Right lobe of liver (tissue), 6 donors: ENCODE measurements at places on chromosomes 2 and 18. TPM values are rescaled to one million over a fixed set of nuclear protein-coding genes. Genes with fewer than 3 reads are reported as not detected.

DOK6 gene
- total RNA-seq = 2.5 TPM

SLC4A3 gene
- total RNA-seq = not detected

ATP8B1 gene
- 16.6 TPM for total RNA-seq

DNA sequence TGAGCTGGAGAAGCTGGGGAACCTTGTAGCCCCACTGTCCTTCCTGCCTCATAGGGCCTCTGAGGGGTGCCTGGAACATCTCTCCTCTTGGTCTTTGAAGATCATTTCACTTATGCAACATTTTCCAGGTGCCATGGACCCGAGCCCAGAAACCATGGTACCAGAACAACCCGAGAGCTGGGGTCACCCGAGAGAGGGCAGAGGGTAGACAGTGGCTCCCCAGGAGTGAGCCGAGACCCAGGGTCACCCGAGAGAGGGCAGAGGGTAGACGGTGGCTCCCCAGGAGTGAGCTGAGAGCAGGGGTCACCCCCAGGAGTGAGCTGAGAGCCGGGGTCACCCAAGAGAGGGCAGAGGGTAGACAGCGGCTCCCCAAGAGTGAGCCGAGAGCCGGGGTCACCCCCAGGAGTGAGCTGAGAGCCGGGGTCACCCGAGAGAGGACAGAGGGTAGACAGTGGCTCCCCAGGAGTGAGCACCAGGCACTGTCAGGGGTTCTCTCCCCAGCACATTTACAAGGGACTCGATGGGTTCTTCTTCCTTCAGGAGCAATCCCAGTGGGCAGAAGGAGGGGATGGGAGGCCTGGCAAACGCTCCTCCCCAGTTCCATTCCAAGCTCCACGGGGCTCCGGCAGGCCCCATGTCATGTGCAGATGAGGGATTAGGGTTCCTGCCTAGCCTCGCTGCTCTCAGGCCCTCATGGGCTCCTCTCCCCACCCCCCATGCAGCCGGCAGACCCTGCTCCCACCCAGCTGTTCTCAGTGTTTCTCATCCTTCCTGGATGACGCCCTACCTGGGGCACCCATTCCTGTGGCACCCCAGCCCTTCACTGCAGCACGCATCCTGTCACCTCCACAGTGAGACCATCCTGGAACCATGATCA, 163.5 kb downstream of the RTP5 start:
- DNase-seq = peak; percentile 37

DNA sequence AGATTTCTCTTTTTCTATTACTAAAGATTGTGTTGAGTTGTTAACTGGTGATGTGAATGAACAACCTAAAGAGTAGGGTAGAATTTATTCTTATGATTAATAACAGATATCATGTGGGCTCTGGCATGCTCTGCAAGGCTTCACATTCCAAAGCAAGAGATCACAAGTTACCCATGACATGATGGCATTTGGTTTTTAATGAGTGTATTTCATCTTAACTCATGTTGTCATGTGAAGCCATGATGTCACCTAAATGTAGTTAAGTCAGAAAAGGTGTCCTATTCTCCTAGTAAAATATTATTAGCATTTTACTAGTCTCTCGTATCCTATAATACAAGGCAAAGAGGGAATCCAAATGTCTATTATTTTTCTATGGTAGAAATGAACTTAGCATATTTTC, 678.0 kb downstream of the ARHGAP15 start:
- no peak for DNase-seq

DNA sequence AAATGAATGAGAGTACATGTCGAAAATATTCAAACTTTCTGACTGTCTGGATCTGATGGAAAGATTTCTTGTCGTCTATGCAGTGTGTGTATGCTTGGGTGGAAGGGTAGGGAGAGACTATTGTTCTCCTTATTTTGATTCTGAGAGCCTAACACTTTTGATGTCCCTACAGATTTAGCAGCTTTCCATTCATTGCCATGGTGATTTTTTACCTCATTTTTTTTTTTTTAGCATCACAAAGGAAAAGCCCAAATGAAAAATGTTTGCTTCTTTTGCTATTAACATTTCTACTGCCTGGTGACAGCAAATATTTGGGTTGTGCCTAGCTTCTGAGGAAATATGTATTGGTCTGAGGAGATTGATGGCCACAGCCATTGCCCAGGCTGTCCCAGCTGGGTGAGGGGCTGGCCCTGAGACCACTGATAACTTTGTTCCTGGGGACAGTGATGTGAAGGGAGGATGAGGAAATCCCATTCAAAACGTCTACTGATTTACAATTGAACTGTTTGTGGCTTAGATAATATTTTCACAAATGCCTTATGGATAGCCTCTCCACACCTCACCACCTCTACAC, 558.6 kb downstream of the DCC start:
- DNase-seq = no peak

DNA sequence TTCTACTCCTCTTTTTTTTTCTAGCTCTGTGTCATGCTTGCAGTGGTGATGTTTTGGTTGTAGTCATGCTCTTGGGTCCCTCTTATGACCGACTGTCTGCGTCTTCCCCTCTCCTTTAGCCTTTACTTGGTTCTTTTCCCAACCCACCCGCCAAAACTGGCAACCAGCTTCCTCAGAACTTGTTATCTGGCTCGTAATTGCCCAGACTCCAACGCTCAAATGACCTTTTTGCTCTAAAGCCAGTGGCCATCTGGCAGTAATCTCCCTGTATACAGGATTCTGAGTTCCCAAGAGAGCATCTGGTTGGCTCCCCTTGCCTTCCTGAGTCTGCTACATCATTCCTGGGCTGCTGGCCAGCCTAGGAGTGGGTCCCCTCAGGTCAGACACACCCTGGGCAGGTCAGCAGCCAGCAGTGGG, 147.2 kb downstream of the MGAT5 start:
- DNase-seq = peak; percentile 64

TBR1 gene
- total RNA-seq = not detected

DNA sequence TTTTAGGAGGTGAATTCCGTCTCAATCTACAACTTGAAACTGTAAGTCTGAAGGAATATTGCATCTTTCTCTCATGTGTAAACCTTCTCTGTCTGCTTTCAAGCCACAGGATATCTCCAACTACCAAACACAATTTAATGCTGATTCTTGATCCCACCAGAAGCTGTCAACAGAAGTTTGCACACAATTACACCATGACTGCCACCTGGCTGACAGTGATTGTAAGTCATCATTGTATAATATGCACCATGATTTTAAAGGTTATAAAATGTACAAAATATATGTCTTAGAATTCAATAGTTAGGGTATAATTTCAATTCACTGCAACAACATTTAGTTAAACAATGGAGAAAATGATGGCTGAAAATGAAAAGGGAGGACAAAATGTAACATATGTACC, 18.4 kb downstream of the PREPL start:
- no peak for DNase-seq

GRCh38 chr18:55405475-55405874, 182.5 kb downstream of the TCF4 start:
- DNase-seq = no peak

DNA sequence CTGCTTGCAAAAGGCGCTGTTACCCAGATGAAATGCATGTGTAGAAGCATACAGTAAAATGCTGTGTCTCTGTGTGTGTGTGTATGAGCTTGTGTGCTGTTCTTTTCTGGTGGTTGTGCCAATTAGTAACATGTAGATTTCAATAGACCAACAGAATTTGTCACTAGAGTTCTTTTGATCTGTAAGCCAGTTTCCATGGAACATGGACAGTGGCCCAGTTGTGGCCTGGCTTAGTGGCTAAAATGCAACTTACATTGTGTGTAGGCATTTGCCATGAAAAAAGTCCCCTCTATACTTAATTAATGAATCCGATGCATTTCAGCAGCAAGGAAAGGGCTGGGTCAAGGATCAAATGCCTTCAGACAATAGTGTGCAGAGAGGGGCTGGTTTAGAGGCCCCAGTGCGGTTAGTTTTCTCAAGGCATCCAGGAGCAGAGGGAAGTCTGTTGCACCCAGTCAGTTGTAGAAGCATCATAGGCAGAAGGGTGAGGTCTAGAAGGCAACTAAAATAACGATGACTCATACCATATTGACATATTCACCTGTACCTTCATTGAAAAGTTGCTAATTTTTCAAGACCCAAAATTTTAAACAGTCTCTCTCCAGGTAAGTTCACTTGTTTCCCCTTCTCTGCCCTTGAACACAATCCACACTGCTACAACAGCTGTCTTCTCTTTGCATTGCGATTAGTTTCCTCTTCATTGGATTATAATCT, 366.9 kb upstream of the SPRED2 start:
- no peak for DNase-seq

PDE1A gene
- total RNA-seq = 2.2 TPM

DNA sequence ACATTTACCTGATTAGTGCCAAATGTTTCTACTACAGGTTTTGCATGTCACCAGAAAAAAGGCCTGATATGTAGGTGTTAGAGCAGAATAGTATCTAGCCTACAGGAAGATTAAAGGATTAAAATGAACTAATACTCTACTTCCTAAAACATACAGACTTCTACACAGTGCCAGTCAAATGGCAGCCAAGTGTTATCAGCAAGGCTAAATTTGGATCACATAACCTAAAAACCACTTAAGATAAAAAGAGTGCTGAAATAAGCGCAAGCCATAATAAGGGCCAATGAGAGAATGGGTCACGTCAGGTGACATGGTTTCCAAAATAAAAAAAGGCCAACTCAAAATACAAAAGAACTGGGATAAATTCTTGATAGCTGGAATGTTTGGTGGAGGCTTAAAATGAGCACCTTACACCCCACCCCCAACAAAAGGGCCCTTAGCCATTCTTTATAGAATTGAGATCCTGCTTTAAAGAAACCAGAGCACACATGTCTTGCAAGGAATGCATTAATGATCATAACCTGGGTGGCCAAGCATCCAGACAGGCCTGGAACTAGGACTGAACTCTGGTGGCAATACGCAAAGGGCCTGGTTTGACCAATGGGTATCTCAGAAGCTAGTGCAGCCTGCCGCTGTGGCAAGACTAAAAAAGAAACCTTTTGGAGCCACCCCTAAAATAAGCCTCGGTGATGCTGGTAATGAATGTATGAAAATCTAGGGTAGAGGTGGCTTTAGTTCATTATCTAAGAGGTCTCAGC, 32.4 kb downstream of the IRS1 start:
- DNase-seq = no peak
